Stimulated activated CD8-positive, alpha-beta memory T cell treated with anti-CD3 and anti-CD28 coated beads, Interleukin-15, amount 100 ng/mL, for 1 hour (primary cell): ENCODE measurements at places on chromosomes 6 and 20.

DNA sequence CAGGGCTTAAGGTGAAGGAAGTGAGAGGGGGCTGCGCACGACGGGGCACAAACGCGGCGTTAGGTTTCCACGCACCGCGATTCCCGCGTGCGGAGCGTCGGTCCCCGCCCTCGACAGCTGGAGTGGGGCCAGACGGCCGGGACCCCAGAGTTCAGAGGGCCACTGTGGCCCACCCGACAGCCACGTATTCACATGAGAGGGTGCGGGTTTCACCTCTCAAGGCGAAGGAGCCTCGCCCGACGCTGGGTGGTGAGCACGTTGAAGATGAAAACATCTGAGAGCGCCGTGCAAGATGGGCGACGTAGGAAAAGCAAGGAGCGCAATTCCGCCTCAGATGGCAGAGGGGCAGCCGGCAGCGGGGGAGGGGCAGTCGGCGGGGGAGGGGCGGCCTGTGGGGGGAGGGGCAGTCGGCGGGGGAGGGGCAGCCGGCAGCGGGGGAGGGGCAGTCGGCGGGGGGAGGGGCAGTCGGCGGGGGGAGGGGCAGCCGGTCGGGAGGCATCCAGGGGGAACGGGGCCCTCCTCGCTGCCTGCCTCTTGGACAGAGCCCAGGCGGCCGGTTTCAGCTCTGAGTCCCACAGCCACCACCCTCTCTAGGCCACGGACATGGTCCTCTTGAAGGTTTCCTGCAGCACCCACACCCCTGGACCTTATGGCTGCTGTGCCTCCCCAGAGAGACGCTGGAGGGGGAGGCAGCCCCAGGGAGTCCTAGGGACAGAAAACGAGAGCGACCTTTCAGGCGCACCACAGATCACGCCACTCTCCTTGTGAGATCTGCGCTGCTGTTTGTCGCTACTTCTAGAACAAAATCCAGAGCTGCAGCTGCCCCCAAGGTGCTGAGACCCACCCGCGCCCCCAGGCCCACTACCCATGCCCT is 113.7 kb downstream of the DLL1 start:
- DNase-seq = no peak

DNA sequence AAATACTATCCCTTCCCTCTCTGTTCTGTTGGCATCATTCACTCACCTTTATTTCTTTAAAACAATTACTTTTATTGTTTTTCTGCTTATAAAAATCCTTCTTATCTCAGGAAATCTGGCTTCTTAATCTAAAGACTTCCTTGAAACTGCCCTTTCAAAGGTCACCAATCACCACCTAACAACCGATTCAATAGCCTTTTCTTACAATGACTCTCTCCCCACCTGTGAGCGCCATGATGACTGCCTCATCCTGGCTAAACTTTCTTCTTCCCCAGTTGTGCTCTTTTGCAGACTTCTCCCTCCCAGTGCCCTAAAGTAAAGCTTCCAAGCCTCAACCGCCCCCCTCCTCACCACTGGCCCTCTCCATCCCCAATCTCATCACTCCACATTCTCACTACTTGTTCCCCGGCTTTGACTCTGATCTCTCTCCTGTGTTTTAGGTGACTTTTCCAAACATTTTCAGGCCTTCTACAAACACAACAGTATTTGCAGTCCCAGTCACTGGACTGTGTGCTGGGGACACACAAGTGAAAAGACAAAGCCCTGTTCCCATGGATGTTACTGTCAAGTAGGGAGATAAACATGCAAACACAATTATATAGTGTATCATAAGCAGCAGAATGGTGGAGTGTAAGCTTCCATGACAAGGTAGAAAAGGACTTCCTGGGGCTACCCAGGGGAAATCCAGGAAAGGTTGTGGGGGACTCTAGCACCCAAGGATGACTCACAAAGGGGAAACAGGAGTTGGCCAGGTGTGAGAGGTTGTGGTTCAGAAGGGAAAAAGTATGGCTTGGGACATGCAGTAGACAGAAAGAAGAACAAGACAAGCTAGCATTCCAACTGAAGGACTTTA is 12.8 kb downstream of the NHSL1 start:
- DNase-seq = no peak

DNA sequence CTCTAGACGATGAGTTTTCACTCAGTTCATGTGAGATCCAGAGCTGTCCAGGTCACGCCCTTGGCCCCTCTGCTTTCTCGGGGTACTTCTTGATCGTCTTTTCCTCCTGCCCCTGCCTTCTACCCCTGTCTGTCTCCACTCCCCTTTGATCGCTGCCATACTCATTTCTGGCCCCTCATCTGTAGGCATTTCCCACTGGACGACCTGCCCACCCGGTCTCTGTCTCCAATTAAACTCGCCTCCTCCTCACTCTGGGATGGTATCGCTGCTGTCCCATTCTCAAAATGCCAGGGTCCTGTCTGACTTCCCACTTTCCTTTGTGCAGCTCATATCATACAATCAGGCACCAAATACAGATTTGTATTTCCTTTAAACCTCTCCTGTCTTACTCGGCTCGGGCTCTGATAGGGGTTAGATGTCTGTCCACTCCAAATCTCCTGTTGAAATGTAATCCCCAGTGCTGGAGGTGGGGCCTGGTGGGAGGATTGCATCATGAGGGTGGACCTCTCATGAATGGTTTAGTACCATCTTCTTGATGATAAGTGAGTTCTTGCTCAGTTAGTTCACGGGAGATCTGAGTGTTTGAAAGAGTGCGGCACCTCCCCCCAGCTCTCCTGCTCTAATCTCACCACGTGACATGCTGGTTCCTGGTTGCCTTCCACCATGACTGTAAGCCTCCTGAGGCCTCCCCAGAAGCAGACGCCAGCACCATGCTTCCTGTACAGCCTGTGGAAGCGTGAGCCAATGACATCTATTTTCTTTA is 3.5 kb upstream of the SYNJ2 start:
- no peak for DNase-seq

DNA sequence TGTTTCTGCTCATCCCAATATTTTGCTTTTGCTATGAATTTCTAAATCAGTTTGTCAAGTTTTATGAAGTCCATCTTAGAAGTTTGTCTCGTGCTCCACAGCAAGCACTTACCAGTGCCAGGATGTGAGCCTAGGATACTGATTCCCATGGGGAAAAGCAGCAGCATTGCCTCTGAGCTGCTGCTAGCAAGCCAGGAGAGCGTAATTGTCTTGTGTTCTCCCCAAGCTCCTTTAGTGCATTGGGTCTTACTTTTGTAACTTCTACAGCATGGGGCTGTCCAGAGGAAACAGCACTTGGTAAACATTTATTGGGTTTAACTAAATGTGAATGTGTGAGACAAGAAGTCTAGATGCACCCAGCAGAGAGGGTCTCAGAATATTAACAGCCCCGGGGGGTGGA is 76.1 kb downstream of the RNF182 start:
- DNase-seq = no peak

DNA sequence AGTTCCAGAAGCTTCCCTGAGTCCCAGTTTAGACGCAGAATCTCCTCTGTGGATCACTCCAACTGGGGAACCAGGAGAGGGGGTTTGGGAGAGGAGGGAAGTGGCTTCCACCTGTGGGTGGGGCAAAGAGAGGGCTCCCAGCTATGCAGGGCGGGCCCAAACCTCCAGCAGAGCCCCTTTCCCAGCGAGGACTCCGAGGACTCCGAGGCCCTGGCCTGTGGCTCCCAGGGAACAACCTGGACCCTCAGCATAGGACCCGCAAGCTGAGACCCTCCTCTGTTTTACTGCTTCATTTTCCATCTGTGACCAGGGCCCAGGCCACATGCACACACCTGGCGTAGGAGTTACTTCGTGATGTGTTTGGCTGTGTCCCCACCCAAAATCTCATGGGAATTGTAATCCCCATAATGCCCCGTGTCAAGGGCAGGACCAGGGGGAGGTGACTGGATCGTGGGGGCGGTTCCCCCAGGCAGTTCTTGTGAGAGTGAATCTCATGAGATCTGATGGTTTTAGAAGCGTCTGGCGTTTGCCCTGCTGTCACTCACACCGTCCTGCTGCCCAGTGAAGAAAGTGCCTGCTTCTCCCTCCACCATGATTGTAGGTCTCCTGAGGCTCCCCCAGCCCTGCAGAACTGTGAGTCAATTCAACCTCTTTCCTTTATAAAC is 27.9 kb downstream of the NTSR1 start:
- no peak for DNase-seq

DNA sequence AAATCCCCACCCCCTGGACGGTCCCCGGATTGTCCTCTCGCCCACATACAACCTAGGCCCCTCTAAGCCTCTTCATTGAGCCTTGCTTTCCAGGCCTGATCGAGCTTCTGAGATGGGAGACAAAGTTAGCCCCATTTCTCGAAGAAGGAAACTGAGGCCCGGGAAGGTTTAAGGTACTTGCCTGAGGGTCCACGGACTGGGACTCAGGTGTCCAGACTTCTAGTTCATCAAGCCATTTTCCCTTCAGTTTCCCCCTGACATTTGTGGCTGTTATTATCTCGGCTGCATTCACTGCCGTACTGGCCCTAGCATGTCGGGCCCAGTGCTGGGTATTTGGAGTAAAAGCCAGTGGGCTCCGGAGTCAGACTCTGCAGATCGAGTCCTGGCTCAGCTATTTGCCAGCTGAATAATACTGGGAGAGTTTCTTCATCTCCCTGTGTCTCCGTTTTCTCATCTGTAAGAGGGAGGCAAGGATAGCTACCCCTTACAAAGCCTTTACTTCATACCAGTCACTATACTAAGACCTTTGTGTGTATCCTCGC is 633 bp downstream of the RPRD1B start:
- DNase-seq = no peak
